Lung (tissue), 17 donors: ENCODE measurements at places on chromosomes 13 and 19. TPM values are rescaled to one million over a fixed set of nuclear protein-coding genes. Genes with fewer than 3 reads are reported as not detected.

The N4BP2L1 gene
- polyA plus RNA-seq: 21.6 TPM

The ELOF1 gene
- polyA plus RNA-seq: 82.8 TPM

The TICAM1 gene
- polyA plus RNA-seq: 9.0 TPM

The FFAR3 gene
- 0.06 TPM for polyA plus RNA-seq

The RXFP2 gene
- not detected for polyA plus RNA-seq
